ENCODE measurements at places on chromosomes 13 and 19.
A peak's percentile ranks its signal among the peaks of the same experiment; 100 is the strongest.

GRCh38 chr13:98110749-98111148 is 32.1 kb upstream of the FARP1 start:
- no peak for DNase-seq

DNA sequence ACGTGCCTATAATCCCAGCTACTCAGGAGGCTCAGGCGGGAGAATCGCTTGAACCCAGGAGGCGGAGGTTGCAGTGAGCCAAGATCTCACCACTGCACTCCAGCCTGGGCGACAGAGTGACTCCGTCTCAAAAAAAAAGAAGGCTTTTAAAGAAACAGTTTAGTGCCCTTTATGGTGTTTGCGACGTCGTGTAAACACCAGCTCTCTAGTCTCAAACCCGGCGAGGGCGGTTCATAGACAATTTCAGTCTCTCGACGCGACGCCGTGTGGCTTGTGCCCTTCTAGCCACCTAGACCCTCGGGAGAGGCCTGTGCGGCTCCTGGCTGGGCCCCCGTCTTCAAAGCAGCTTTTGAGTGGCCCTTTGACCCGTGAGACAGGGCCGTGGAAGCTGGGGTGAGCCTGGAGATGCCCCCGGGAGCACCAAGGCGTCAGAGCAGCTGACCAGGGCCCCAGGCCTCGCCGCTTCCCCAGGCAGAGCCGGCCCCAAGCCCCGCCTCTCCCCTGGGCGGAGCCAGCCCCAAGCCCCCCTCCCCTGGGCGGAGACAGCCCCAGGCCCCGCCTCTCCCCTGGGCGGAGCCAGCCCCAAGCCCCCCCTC is 5.0 kb upstream of the MADCAM1 start:
- no peak for DNase-seq

- DNase-seq, result peak; percentile 29
Measured at GRCh38 chr13:37074703-37075102, 15.2 kb upstream of the SUPT20H start.

GRCh38 chr13:46665633-46666482 is 112.9 kb downstream of the LRCH1 start:
- no peak for DNase-seq

DNA sequence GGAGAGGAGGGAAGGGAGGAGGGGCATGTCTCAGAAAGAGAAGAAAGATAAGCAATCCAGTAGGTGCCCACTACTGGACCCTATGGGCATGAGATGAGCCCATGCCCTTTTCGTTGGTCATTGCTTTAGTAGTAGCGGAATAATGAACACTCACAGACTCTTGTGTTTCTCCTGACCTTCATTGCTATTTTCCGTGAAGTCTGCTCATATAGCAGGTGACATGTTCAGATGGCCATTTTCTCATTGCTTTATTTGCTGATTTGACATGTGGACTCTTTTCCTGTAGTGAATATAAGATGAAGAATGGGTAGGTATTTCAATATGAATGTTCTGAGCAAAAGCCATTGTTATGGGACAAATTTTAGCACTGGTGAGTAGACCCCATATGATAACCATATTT is 16.4 kb downstream of the WDFY2 start:
- no peak for DNase-seq

DNA sequence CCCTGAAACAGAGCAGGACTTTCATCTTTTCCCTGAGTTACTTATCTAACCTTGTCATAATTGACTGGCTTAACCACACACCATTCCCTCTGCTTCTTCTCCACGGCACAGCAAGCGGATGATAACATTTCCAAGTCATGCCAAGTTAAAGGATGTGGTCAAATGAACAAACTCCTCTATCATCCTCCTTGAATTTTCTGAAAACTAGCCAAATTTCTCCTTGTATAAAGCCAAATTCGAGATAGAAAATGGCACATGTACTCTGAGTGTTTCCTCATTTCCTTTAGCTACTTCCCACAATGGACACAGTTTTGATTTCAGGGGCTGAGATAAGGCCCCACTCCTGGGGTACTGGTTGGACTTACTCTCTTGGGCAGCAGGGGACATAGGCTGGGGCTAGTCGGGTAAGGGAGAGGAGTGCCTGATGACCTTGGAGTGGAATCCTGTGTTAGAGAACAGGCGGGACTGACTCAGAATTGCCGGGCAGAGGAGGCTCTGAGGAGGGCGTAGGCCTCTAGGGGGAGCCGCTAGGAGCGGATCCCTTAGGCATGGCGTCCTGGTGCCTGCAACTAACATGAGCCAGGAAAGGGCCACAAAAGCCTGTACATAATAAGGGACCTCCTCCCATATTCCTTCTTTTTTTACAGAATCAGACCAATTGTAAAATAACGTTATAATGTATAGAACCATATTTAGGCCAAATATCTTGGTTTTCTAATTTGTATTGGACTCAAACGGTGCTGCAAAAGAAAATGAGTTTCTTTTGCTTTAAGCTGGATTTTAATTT is 20.3 kb upstream of the TMTC4 start:
- DNase-seq, result peak; percentile 55

DNA sequence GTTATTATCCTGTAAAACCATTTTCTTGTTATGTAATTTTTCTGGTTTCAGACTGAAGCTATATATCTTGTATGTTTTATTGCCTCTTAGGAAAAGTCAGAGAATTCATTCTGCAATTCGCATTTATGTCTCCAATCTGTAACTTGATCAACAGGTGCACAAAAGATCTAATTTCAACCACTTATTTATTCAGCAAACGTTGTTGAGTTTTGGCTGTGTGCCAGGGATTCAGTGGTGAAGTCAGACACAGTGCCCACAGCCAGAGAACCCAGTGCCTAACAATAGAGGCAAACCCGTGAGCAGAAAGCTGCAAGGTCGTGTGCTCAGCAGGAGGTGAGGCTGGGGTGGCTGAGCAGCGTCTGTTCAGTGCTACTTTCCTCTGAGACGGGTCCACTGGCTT is 119.5 kb upstream of the MCF2L start:
- no peak for DNase-seq

GRCh38 chr13:27496536-27497273 is 46.3 kb upstream of the MTIF3 start:
- DNase-seq, result no peak

DNA sequence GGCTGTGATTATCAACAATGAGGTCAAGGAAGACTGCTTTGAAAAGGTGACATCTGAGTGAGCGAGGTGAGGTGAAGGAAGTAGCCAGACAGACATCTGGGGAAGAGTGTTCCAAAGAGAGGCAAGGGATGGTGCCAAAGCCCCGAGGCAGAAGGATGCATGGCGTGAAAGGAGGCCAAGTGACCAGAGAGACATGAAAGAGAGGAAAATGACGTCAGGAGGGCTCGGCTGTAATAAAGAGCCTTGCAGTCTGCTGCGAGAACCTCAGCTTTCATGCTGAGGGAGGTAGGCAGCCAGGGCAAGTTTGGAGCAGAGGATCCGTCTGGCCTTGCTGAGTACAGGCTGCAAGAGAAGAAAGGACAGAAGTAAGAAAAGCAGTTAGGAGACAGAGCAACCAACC is 50.8 kb downstream of the FOXO1 start:
- DNase-seq, result no peak

GRCh38 chr13:43482026-43482425 is 304.7 kb downstream of the ENOX1 start:
- DNase-seq, result no peak

DNA sequence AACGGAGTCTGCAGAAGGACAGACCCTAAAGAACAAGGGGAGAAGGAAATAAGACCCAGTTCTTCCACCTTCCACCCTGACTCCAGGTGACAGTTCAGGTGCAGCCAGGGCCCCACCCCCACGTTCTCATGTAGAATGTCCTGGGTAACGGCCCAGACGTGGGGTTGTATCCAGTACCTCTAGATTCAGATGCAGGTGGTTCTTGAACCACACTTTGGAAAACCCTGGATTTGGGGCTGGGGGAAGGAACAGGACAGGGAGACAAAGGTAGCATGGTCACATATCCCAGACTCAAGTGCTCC is 2.2 kb downstream of the DMPK start:
- DNase-seq, result no peak

DNA sequence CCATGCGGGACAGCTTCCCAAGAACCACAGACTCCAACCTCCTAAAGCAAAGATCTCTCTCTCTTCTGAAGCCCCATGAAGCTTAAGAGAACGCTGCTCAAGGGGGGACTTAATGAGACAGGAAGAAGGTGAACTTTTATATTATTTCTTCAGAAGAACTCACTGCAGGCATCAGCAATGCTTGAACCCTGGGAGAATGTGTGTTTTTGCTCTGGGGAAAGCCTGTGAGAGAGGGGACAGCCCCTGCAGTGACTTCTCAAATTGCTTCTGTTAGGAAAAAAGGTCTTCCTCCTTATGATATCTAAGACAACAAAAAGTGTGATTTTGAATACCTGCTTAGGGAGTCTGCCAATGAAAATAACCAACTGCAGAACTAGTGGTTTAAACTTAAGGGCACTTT is 23.0 kb downstream of the GJA3 start:
- DNase-seq, result no peak

GRCh38 chr13:26324867-26325266 is 70.9 kb downstream of the CDK8 start:
- DNase-seq, result no peak

DNA sequence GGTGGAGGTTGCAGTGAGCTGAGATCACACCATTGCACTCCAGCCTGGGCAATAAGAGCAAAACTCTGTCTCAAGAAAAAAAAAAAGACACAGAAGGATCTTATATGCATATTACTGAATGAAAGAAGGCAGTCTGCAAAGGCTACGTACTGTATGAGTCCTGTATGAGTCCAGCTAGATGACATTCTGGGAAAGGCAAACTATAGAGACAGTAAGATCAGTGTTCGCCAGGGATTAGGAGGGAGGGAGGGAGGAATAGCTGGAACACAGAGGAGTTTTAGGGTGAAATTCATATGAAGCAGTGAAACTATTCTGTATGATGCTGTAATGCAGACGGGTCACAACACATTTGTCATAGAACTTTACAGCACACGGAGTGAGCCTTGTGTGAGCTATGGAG is 165.9 kb upstream of the RNF113B start:
- no peak for DNase-seq

GRCh38 chr13:79427883-79428282 is 21.8 kb upstream of the RBM26 start:
- DNase-seq, result no peak

DNA sequence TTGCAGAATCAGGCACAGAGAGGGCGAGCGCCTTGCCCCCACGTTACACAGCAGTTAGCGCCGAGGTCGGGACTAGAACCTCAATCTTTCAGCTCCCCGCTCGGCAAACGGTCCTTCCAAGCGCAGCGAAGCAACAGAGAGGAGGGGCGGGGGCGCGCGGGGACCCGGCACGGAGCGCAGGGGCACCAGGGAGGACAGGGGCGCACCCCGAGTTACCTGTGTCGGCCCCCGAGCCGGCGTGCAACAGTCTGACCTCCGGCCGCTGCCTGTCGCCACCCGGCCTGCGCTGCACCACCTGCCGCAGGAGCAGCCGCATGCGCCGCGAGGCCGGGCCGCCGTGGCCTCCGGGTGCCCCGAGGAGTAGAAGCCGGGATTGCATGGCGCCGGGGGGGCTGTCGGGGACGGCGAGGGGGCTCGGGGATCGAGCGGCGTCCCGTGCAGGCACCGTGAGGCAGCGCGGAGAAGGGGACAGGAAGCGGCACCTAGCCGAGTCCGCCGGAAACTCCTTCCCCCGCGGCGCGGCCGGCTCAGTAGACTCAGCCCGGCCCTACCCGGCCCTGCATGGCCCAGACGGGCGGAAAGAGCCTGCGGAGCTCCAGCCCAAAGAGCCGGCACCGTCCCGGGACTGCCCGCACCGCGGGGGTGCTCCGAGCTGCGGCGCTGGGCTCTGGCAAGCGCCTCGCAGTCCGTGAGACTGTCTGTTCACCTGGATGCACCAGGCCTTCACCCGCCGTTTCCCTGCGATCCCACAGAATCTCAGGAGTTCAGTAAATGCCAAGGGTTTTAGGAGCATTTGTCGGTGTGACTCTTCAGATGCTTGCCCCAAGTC is at the start of gene VWA8:
Gene VWA8, minus strand, starts transcription at position 473 of the 829 bp plus-strand sequence. Its CDS starts 94 bp downstream, at position 379.
- DNase-seq, result peak; percentile 89

DNA sequence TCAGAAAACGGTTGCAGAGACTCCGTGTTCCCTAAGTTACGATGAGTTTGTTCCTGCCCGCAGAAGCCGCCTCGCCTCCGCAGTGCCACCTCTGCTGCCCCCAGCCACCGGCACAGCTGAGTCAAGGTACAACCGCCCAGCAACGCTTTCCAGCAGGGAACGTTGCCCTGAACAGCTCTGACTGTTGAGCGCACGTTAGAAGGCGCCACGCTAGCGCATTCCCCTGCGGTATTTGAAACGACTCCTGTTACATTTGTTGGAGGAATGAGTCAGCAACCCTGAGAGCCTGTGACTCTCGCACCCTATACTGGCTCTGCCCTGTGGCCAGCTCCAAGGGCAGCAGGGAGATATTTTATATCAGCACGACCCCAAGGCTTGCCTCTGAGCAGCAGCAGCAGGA is 302.8 kb downstream of the TEX29 start:
- DNase-seq, result no peak

- no peak for DNase-seq
Measured at GRCh38 chr13:64078025-64078424, 2662.4 kb upstream of the PCDH20 start.

DNA sequence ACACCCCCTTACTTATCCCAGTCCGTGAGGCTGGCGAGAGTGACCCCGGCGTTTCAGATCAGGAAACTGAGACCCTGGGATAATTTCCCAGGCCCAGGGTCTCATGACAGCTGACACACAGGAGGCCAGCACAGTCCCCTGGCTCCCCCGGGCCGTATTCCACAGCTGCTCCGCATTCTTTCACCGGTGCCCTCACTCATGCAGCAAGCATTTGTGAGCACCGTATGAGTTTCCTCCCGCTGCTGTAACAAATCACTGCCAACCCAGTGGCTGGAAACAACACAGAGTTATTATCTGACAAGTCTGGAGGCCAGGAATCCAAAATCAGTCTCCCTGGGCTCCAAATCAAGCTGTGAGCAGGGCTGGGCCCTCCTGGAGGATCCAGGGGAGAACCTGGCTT is 21.3 kb downstream of the GADD45B start:
- DNase-seq, result no peak

- no peak for DNase-seq
Measured at GRCh38 chr19:49896863-49897621, at the start of gene IL4I1. Gene IL4I1 (minus strand): TSS chr19:49896887. CDS start chr19:49896160, 727 bp downstream.

GRCh38 chr13:27170221-27170515 is 1.4 kb downstream of the USP12 start:
- DNase-seq, result peak; percentile 57

GRCh38 chr19:58154679-58155648 is 4.4 kb upstream of the ZNF329 start:
- DNase-seq, result peak; percentile 97

- DNase-seq, result no peak
Measured at GRCh38 chr19:35284153-35285094, 2.1 kb downstream of the HAMP start.
